ENCODE measurements at places on chromosomes 4 and X. TPM values are rescaled to one million over a fixed set of nuclear protein-coding genes. Genes with fewer than 3 reads are reported as not detected.

The MAGEA6 gene
- total RNA-seq = not detected

The MTNR1A gene
- not detected for total RNA-seq

The PLK4 gene
- total RNA-seq = 9.1 TPM

The SPON2 gene
- total RNA-seq = 4.6 TPM

The LINC00632 gene
- 7.2 TPM for total RNA-seq
